Activated T-helper 1 cell treated with anti-CD3 and anti-CD28 coated beads, Interleukin-2, amount 50 U/mL, for 16 hours (primary cell): ENCODE measurements at places on chromosomes 6 and 20.

GRCh38 chr6:170212956-170213636 lies 77.8 kb downstream of the DLL1 start:
- DNase-seq = no peak

DNA sequence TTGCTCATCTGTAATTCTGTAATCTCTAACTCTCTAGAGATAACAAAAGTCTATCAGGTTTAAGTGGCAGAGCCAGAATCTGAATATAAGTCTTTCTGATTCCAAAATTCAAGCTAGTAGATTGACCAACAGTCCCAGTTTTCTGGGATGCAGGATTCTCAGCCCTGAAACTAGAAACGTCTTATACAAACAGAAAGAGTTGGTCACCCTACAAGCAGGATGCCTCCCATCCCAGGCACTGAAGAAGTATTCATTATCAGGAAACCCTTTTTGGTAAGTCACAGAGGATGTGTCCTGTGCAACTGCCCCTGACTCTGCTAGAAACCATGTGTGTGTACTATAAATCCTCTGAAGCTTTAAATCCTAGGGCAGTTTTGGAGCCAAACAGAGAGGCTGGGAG lies 135.0 kb downstream of the CARMIL1 start:
- DNase-seq = no peak

GRCh38 chr6:23659125-23659524 lies 466.9 kb upstream of the NRSN1 start:
- DNase-seq = no peak

GRCh38 chr6:73779943-73780342 lies 83.9 kb downstream of the CD109 start:
- DNase-seq = no peak

GRCh38 chr20:59342023-59342957 lies 41.9 kb downstream of the EDN3 start:
- no peak for DNase-seq

GRCh38 chr6:163288915-163289314 lies 125.6 kb upstream of the QKI start:
- DNase-seq = no peak

- DNase-seq = no peak
These were observed 4.1 kb upstream of the ABT1 start for GRCh38 chr6:26592649-26593048.

- no peak for DNase-seq
These were observed 274.9 kb downstream of the RFPL4B start for GRCh38 chr6:112622036-112622435.

GRCh38 chr20:33676652-33677645 lies 2.7 kb upstream of the NECAB3 start:
- no peak for DNase-seq
